Hindlimb muscle (tissue), 1 donor: ENCODE measurements at places on chromosomes 3 and 15. TPM values are rescaled to one million over a fixed set of nuclear protein-coding genes. Genes with fewer than 3 reads are reported as not detected.

DNA sequence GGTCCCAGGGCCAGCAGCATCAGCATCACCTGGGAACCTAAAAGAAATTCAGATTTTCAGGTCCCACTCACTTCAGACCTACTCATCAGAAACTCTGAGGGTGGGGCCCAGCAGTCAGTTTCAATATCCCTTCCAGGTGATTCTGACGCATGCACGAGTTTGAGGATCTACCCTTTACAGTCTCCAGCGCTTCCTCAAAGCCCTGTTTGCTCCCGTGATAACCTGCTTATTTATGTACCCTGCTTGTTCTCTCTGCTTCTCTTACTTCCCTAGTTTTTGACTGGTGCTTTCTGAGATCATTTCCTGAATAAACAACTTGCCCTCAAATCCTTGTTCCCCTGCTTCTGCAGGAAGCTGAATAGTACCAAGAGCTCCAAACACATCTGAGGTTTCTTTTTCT is 245.3 kb downstream of the ZNF621 start:
- no peak for DNase-seq

The GUCA1C gene
- not detected for polyA plus RNA-seq

The STRIT1 gene
- polyA plus RNA-seq: 24.2 TPM

DNA sequence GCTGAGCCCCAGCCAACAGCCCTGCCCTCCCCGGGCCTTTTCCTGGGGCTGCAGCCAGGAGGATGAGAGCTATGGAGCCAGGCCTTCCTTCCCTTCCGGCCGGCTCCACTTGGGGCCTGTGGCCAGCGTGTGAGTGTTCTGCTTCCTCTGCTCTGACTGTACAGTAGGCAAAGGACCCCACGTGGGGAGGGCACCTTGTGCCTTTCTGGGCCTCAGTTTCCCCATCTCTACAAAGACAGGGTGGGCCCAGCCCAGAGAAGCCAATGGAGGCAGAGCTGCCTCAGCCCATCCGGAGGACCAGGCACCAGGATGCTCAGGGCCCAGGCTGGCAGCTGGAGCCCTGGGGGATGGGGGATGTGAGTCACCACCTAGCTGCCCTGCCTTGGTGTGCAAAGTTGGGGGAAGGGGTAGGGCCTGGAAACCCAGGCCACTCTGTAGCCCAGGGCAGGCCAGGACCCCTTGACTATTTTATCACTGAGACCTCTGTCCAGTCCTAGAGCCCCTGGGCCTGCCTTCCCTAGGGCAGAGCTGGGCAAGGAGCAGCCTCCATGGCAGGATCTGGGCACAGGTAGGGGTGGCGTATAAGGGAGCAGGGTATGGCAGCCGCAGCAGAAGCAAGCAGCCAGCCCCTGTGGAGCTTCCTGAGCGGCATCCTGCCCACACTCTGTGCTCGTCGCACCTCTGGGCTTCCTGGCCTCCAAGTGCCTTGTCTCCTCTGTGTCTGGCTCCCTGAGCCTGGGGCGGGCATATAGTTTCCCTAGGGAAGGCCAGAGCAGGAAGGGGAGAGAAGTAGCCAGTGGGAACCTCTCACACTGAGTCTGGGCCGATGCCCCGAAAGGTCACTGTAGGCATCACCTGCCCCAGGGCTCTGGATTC is 1.8 kb downstream of the PSTPIP1 start:
- DNase-seq: peak; percentile 66

GRCh38 chr3:81434161-81434560 is 327.3 kb downstream of the GBE1 start:
- DNase-seq: no peak

The LAMB2 gene
- 325 TPM for polyA plus RNA-seq

DNA sequence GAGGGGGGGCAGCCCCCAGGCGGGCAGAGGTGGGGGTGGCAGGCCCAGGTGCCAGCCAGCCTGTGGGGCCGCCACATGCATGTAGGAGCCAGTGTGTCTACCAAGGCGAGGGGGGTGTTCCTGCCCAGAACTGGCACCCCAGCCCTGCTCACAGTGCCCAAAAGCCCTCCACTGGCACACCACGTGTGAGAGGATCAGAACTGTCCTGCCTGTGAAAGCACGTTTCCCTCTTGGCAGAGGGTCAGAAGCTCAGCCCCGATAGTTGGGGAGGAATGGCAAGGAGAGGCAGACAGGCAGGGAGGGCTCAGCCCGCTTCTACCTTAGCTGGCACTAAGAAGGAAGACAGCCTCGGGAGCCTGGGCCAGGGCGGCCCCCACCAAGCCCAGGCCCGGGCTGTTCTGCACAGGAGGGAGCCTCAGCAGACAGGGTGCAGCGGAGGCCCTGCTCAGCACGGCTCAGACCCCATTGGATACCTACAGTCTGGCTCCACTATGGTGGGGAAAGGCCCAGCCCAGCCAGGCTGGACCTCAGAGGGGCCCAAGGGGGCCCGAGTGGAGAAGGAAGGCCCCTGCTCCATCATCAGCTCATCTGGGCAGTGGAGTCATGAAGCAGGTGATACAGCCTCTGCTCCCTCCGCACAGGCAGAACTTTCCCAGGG is 84.8 kb upstream of the LINGO1 start:
- no peak for DNase-seq

- DNase-seq: no peak
Measured at GRCh38 chr15:50996641-50997040, 88.2 kb downstream of the AP4E1 start.

DNA sequence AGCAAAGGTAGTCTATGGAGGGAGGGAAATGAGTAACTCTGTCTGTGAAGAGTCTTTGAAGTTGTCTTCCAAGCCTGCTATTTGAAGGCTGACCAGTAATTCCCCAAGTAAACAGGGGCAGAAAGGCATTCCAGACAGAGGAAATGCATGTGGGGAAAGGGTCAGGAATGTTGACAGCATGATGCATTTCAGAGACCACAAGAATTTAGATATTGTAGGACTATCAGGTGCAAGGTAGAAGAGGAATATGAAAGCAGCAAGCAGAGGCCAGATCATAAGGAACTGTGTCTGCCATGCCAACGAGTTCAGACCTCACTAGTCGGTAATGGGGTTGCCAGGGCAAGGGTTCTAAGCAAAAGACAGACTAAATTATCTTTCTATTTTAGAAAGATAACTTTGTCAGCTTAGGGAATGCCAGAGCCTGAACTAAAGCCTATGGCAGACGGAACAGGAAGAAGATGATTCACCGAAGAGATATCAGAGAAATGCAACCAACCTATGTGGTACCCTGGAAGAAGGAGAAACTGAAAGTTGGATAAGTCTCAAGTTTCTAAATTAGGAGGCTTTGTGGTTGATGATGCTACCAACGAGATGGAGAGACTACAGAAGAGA is 327.0 kb upstream of the RORA start:
- DNase-seq: no peak

The EDC3 gene
- 29.3 TPM for polyA plus RNA-seq

GRCh38 chr3:4655145-4656045 is 162.2 kb downstream of the ITPR1 start:
- DNase-seq: no peak

GRCh38 chr15:100667405-100668347 is 65.3 kb downstream of the ASB7 start:
- DNase-seq: peak; percentile 88

DNA sequence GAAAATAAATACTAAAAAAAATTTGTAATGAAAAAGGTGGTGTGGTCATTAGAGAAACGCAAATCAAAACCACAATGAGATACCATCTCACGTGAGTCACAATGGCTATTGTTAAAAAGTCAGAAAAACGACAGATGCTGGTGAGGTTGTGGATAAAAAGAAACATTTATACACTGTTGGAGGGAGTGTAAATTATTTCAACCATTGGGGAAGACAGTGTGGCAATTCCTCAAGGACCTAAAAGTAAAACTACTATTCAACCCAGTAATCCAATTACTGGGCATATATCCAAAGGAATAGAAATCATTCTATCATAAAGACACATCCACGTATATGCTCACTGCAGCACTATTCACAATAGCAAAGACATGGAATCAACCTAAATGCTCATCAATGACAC is 120.3 kb downstream of the MYO9A start:
- DNase-seq: no peak

GRCh38 chr15:94298364-94298763 is 67.0 kb downstream of the MCTP2 start:
- no peak for DNase-seq

DNA sequence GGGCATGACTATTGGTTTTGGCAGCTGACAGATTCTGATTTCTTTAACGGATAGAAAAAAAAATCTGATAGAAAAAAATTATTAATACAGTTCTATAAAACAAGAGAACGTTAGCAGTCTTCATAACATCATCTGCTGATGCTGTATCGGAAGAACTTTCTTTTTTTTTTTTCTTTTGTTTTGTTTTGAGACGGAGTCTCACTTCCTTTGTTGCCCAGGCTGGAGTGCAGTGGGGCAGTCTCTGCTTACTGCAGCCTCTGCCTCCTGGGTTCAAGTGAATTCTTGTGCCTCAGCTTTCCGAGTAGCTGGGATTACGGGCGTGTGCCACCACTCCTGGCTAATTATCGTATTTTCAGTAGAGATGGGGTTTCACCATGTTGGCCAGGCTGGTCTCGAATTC is 271.2 kb upstream of the DPPA4 start:
- DNase-seq: no peak

DNA sequence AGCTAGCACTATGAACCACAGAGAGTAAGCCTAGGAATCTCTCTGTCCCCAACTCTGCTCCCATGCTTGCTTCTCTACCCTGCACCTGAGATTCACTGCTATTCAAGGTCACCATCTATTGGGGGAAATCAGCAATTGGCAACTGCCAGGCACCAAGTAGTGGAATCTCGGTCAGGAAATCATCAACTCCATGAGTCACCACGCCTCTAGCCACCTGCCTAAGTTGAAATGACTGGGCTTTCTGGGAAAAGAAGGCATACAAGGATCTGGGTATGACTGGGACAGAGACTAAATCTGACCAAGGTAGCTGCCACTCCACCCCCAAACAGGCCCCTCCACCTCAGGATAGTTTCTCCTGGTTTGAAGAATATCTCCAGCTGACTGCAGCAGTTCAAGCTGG is 464.1 kb upstream of the CBLB start:
- no peak for DNase-seq

The PIAS1 gene
- 30.0 TPM for polyA plus RNA-seq

GRCh38 chr15:83106994-83107840 is at the start of gene TM6SF1:
Gene TM6SF1 (plus strand): TSS chr15:83107645. CDS start chr15:83107681, 36 bp downstream.
- DNase-seq: no peak

DNA sequence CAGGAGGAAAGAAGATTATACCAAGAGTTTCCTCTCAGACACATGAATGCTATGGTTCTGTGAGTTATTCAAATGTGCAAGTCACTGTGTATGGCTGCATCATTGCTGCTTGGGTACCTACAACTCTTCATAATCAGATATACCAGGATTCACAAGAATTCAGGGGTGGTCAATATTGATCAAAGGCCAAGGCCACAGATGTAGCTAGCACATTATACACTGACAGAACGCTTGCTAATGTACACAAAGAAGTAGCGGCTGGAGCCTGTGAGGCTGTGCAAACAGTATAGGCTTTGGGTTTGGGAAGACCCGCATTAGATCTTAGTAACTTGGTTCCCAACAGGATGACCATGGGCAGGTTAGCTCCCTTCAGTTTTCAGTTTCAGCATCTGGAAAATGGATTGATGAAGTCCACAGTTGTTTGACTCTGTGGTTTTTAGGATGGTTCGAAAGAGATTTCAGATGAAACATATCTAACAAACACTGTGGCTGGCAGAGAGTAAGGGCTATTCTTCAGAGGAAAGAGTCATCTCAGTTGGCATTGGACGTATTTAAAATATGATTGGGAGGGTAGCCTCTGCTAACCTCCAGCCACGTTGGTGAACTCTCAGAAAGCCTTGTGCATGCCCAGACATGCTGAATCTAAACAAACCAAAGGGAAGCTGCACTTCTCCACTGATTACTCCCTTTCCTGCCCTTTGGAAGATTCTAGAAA is 748.7 kb upstream of the CFAP20DC start:
- no peak for DNase-seq

The RCN2 gene
- 87.3 TPM for polyA plus RNA-seq

DNA sequence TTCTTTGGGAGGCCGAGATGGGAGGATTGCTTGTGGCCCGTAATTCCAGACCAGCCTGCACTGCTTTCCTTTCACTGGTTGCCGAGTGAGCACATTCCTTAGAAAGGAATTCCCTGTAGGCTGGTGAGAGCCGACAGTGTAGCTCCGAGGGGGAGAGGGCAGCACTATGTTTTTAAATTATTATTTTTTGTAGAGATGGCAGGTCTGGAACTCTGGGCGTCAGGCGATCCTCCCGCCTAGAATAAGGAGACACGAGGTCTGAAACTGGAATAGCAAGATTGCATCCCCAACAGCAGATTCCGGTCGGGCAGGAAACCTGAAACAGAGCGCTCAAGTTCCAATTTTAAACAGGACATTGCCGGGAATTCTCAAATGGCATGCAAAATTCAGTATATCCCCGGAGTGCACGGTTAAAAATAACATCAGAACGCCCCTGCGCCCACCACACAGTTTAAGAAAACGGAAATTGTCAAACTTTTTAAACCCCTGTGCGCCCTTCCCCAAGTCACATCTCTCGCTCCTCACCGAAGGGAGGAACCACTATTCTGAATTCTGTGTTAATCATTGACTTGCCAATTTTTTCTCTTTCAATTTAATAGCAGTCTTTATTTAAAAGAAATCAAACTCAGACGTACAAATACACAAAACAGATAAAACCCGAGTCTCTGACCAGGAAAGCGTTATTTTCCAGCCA is 643 bp upstream of the RNU5B-1 start:
- peak; percentile 72 for DNase-seq

The ILDR1 gene
- 0.49 TPM for polyA plus RNA-seq

- no peak for DNase-seq
Measured at GRCh38 chr3:94937980-94938379, 875.1 kb downstream of the NSUN3 start.

The TRAT1 gene
- not detected for polyA plus RNA-seq

GRCh38 chr3:104245981-104246380 is 1120.7 kb upstream of the ALCAM start:
- DNase-seq: no peak

The TLR9 gene
- polyA plus RNA-seq: 0.28 TPM

DNA sequence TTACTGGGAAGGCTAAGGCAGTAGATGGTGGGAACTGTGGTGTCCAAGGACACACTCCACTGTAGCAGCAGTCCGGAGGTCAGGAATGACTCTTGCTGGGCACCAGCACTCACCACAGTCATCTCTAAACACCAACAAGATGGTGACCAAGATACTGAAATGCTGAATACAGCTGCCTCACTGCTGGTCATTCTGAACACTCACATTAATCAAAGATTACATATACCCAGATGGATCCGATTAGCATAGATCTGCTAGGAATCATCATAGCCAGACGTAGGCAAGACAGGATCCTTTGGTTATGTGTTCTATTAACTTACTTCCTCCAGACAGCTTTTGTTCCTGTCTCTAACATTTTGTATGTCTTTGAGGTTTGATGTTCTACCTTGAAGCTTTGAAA is 134.9 kb upstream of the BFSP2 start:
- DNase-seq: no peak

The COL6A6 gene
- polyA plus RNA-seq: 83.1 TPM

DNA sequence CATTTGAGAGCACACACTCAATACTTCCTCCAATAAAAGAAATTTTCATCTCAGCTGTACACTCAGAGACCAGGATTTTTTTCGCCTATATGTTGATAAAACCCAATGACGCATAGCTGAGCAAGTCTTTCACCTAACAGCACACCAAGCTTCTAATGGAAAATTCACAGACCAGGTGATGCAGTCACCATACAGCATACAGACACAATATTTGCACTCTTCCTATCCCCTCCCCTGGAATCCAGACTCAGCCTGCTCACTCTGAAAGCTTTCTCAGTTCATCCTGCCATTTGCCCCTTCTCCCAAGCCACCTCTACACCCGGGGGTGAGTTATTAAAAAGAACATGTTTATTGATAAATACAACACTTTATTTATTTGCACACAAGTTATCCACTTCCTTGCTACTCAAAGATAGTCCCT is 1.7 kb downstream of the TBC1D5 start:
- no peak for DNase-seq

The NTRK3 gene
- 3.2 TPM for polyA plus RNA-seq

The KBTBD12 gene
- 19.4 TPM for polyA plus RNA-seq

GRCh38 chr3:82790307-82791097 is 1029.1 kb upstream of the GBE1 start:
- DNase-seq: no peak
